ENCODE measurements at places on chromosomes 1 and 21.

DNA sequence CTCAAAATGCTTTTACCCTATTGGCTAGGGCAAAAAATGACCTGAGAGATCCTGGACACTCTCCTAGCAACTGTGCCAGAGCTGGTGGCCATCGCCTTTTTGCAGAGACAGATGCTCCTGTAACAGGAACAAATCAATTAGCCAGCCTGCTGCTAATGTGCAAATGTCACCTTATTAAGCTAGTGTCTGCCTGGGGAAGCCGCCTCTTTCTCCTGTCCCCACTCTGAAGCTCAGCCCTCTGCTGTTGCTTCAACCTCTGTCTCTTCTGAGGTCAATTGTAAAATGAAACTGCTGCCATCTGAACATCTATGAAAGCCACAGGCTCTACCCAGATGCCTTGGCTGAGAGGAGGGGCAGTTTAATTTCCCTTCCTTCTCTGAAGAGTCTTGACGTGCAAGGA lies 85.5 kb upstream of the CACNA1E start:
- DNase-seq, result no peak

DNA sequence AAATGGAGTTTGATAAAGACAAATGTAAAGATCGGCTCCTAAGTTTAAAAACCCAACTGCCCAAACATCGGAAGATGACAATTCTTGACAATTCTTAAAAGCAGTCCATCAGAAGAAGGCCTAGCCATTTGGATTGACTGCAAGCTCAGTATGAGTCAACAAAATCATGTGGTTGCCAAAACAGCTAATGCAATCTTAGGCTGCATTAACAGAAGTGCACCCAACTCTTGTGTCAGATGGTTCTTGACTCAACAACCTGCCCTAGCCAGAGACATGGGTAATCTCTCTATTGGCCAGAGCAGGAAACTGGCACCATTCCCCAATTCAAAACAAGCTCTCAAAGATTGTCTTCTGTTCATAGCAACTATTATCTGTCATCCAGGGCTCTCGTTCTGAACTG lies 9.9 kb upstream of the NCF2 start:
- no peak for DNase-seq

DNA sequence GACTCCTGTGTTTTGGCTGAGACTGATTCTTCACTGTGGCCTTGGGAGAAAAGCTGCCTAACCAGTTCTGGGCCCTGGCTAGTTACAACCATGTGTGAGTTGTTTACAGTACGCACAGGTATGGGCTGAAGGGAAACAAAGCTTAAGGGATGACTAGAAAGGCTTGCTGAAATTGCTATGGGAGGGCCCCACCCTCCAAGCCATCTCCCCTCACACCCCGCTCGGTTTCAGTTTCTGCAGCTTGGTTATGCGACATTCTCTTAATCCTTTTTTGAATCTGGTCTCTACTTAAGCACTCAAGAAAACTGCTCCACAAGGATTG lies 43.1 kb downstream of the PBX1 start:
- DNase-seq, result no peak

DNA sequence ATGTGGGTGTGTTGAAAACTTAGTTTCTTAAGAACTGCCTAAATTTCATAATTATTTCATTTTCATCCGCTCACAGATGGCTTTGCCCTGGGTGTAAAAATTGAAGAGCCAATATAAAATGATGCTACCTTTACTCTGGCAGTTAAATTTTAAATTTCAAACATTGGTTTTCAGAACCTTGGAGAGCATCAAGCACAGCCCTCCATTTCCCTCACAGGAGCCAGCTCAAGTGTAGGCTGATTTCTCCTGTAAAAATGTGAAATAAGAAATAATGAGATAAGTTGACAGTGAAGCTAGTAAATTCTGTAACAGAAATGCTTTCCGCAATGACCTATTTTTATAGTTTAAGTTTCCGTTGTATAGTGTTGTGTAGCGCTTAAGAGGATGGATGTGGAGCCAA lies 53.9 kb upstream of the AKT3 start:
- DNase-seq, result no peak

GRCh38 chr1:61851849-61852669 lies 109.8 kb downstream of the PATJ start:
- no peak for DNase-seq

- no peak for DNase-seq
Measured at GRCh38 chr1:44929531-44929930, 56.9 kb downstream of the EIF2B3 start.

DNA sequence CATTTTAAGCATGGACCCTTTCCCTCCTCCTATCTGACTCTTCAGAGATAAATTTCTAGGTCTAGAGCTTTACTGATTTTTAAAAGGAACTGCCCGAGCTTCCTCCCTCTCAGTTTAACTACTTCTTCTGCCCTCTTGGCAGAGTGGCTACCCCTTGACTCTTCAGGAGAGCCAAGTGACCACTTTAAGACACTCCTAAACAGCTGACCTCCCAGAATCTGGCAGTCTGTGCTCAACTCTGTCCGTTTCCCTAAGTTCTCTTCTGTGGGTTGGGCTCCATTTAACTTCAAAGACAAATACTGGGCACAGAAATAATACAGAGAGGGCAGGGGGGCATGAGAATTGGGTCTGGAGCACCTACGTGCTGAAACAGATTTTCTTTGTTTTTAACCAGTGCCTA lies 196.3 kb upstream of the FOXD3 start:
- DNase-seq, result no peak

DNA sequence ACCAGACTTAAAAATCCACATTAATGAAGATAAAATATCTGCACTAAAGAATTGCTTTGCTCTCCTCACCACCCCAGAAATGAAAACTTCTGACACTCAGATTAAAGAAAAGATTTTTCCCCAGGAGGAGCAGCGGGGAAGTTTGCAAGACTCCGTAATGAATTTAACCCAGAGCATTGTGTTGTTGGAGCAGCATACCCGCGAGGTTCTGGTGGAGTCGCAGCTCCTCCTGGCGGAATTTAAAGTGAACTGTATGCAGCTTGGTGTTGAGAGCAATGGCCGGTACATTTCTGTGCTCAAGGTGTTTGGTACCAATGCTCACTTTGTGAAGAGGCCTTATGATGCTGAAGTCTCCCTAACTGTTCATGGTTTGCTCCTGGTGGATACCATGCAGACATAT lies 46.4 kb downstream of the VPS13D start:
- DNase-seq, result no peak

- no peak for DNase-seq
Measured at GRCh38 chr1:91346824-91347223, 57.8 kb downstream of the HFM1 start.

DNA sequence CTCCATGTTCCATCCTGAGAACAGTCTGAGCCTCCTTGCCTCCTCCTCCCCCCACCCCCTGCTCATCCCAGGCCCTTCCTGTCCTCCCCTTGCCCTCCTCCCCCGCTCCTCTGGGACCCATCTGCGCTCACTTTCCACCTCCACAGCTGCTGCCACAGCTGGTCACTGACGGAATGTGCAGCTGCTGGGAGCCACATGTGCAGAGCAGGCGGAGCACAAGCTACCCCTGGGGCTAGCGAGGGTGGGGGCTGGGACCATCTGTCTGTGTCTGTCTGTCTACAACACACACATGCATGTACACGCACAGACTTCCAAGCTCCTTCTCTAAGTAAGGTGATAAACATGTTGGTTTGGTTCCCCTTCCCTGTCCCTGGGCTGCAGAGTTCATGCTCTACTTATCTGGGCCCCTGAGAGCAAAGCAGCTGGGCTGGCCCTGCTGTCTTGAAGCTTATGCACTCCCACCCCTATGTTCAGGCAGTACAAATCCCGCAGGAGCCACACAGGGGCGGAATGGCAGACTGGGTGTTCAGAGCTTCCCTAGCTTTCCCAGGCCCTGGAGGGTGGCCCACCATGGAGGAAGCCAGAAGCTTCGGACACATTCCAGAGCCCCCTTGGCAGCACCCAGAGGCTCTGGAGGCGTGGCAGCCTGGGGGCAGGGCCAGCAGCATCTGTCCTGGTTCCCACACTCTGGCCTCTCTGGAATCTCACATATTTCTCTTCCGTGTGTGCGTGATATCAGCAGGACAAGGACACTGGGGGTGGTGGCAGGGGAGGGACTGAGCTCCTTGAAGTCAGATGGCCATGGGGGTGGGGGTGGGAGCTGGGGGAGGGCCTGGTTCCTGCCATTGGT lies 7.0 kb upstream of the HEYL start:
- no peak for DNase-seq

GRCh38 chr1:22132517-22133235 lies 10.2 kb downstream of the WNT4 start:
- no peak for DNase-seq

- no peak for DNase-seq
Measured at GRCh38 chr1:27109103-27109822, 45.7 kb downstream of the SLC9A1 start.

GRCh38 chr1:202622388-202622787 lies 87.9 kb downstream of the SYT2 start:
- no peak for DNase-seq

DNA sequence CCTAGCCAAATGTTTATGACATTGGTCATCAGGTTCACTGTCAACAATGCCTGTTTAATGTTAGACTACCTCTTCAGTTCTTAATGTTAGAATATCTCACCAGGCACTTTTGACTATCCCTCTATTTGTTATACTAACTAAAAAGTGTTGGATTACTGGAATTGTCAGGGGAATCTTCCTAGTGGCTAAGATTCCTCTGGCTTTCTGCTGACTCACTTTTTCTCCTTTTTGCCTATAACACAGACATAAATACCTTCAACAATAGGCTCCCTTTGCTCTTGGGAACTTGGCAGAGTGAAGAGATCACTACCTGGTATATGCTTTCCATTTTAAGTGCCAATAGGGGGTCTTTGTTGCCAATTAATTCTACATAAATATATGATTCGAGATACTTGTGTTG lies 68.5 kb downstream of the TMEM200B start:
- DNase-seq, result no peak

- DNase-seq, result no peak
Measured at GRCh38 chr1:237507005-237507404, 383.7 kb downstream of the ZP4 start.

GRCh38 chr21:38039841-38040240 lies 123.6 kb upstream of the KCNJ6 start:
- DNase-seq, result no peak

DNA sequence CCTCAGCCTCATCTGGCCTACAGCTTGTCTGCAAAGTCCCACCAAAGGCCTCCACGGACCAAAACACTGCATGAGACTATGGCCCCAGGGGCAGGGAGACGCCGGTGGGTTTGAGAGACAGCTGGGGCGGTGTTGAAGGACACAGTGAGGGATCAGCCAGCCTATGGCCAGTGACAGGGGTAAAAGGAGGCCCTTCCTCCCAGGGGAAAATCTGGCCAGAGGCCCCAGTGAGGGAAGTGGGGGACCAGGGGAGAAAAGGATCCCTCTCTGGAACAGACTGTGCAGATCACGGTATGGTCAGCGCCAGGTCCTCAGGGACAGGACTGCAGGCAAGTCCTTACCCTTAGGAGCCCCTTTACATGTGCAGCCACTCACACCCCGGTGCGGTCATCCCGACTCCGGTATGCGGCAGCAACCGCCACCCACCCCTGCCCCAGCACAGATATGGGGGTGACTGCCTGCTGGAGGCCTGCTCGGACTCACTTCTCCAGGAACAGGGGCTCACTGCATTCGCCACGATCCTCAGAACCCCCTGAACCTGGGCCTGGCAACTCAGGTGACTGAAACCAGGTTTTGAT lies 1.3 kb downstream of the CERS2 start:
- no peak for DNase-seq

GRCh38 chr21:42781971-42782722 lies 97.2 kb downstream of the WDR4 start:
- DNase-seq, result no peak

DNA sequence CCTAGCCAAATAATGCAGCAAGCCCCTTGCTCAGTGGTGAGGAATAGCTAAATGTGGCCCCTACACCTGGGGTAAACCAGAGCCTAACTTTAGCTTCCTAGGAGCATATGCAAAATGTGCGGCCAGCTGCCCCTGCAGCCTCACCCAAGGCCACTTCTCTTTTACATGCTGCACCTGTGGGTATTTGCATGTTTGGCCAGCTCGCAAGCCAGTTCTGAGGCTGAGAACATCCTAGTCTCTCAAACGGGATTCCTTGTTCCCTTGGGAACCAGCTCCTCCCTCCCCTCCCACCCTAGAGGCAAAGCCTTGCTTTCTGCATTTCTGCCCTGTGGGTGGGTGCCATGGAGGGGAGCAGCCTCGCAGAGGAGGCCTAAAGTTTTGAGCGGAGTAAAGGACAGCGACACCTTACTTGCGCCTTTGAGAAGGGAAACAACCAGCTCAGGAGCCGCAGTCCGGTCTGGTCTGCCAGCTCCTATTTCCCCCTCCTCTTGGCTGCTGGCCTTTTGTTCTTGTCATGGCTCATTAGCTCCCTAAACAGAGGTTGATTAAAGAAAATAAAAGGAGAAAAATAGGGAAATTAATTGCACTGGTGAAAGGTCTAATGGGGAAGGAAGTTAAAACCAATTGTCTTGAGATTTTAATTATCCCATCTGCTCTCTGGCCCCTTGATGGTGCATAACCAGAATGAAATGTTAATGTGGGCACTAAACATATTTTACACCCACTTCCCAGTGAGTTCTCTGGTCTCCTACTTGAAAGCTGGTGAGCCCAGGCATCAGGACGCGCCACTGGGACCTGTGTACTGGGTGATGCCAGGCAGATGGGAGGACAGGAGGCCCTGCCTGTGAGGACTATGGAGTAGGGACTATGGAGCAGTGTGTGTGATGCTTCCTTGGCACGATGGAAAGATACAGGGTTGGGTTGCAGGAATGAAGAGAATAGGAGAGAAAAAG lies 68.7 kb downstream of the TEX35 start:
- no peak for DNase-seq

GRCh38 chr1:205262731-205263171 lies 35.0 kb downstream of the TMCC2 start:
- DNase-seq, result peak; percentile 18

GRCh38 chr1:95010158-95010557 lies 62.6 kb downstream of the ALG14 start:
- no peak for DNase-seq

- DNase-seq, result peak; percentile 7
Measured at GRCh38 chr1:110746644-110747259, 72.0 kb upstream of the KCNA3 start.

DNA sequence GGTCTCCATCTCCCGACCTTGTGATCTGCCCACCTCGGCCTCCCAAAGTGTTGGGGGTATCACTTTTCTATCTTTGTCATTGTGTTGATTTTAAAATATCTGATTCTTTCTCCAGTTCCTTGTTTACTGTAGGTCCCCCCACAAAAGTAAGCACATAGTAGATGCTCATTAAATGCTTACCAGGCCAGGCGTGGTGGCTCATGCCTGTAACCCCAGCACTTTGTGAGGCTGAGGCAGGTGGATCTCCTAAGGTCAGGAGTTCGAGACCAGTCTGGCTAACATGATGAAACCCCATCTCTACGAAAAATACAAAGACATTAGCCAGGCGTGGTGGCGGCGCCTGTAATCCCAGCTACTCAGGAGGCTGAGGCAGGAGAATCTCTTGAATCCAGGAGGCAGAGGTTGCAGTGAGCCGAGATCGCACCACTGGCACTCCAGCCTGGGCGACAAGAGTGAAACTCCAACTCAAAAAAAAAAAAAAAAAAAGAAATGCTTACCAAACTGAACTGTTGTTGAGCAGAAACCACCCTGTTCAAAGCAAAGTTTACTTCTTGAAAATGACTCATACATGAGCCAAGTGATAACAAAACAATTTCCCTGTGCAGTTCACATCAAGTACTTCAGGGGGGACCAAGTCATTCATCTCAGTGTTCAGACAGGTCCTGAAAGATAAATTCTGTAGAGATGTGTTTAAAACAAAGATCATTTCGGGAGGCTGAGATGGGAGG lies 24.3 kb upstream of the NID1 start:
- no peak for DNase-seq
